ENCODE measurements at places on chromosomes 12 and 14.

- DNase-seq = no peak
Measured at GRCh38 chr12:20105943-20106342, 262.4 kb upstream of the PDE3A start.

- no peak for DNase-seq
Measured at GRCh38 chr14:83355609-83356008, 1822.0 kb upstream of the SEL1L start.

GRCh38 chr12:44846826-44847225 is 29.3 kb downstream of the NELL2 start:
- no peak for DNase-seq

GRCh38 chr12:11015775-11016430 is 6.5 kb downstream of the TAS2R19 start:
- no peak for DNase-seq

- DNase-seq = no peak
Measured at GRCh38 chr12:72234886-72235285, 37.3 kb upstream of the TRHDE start.

- DNase-seq = no peak
Measured at GRCh38 chr12:98154850-98155249, 360.5 kb upstream of the TMPO start.

DNA sequence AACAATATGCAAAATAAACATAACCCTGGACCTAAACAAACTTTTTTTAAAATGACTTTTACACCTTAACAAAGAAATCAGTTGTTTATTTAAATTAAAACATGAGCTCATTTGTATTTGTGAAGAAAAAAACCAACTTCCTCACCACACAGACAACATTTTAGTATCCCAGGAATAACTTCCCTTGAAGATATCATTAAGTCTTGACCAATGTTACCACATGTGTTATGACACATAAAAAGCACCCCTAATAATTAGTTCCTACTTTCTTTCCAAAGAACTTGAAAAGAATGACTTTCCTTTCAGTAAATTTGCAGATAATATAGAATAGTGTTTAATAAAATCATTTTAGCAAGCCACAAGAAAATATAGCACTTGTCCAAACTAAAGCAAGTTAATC is 42.4 kb downstream of the DUSP16 start:
- no peak for DNase-seq

DNA sequence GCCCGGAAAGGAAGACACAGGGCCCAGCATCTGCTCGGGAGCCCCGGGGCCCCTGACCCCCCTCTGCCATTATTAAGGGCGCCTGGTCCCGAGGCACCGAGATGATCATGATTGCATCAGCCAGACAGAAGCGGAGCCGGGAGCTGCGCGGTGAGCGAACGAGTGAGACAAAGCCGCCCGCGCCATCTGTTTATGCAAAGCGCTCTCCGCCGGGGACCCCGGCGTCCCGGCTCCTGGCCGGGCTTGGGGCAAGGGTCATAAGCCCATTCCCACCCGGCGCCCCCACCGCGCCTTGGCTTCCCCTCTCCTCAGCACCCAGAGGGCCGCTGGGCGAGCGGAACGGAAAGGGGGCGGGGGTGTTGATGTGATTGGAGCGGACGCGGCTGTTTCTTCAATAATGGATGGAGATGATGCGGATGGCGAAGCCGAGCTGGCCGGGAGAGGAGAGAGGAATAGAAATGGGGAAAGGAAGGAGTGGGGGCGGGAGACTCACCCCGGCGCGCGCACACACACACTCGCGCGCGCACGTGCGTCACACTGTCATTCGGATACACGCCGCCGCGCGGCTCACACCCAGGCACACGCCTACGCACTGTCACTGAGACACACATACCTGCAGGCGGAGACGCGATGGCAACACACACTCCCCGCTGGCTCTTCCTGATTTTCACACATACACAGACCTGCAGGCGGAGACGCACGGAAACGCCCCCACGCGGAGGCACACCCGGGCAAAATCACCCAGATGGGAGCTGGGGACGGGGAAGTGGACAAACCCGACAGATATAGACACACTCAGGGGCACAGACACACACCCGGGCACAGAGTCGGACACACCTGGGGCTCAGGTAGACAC is 10.7 kb downstream of the STAC3 start:
- DNase-seq = peak; percentile 52

- DNase-seq = no peak
Measured at GRCh38 chr14:86541972-86542371, 1012.0 kb downstream of the FLRT2 start.

- DNase-seq = peak; percentile 3
Measured at GRCh38 chr14:74144789-74145188, 60.0 kb downstream of the LIN52 start.

- DNase-seq = no peak
Measured at GRCh38 chr14:73783107-73783727, 68.4 kb upstream of the PTGR2 start.

DNA sequence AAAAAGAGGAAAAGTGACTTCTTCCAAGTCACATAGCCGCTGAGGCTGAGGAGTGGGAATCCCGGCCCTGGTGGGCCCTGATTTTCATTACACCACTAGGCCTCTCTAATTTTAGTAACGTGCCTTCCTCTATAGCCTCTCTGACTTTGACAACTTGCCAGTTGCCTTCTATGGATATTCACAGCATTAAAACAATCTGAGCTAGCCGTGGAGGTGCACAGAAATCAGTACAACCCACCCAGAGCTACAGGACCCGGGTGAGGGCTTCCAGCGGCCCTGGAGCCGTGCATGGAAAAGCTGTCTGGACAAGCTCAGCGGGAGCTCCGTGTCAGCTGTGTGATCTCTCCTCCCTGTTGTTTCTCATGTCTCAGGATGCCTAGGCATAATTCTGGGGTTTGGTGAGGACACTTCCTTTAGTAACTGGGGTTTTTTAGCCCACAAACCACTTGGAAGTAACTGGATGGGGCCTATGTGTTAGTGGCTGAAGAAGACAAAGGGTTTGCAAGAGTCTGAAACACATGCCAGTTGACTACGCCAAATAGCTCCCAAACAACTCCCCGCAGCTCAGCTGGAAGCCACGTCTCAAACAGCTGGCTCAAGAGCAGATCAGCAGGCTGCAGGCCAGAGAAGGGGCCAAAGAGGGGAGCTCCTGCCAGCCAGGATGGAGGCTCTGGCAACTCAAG is 53.0 kb downstream of the SSH1 start:
- DNase-seq = no peak

DNA sequence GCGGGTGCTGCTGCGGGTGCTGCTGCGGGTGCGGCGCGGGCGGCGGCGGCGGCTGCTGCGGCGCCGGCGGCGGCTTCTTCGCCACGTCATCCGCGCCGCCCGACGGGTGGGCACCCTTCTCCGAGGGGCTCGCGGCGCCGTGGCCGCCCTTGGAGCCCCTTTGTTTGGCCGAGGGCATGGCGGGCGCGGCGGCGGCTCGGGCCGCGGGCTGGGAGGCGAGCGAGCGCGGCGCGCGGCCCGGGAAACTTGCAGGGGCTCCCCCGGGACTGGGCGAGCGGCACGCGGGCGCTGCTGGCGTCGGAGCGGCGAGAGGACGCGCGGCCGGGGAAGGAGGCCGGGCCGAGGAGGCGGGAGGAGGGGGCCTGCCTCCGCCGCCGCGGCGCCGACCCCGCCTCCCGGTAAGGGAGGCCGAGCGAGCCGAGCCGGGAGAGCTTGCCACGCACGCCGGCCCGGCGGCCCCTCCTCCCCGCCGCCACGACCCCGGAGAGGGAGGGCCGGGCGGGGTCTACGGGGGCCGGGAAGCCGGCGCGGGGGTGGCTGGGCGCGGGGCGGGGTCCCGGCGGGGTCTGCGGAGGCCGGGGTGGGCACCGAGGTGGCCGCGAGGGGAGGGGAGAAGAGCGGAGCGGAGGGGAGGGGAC is at the start of gene CKAP4:
TSS of gene CKAP4 (minus strand) at position 347 of the 638 bp plus-strand sequence. CDS start at position 178, 169 bp downstream.
- peak; percentile 35 for DNase-seq

GRCh38 chr12:52436828-52437474 is 2.8 kb upstream of the KRT75 start:
- DNase-seq = no peak

DNA sequence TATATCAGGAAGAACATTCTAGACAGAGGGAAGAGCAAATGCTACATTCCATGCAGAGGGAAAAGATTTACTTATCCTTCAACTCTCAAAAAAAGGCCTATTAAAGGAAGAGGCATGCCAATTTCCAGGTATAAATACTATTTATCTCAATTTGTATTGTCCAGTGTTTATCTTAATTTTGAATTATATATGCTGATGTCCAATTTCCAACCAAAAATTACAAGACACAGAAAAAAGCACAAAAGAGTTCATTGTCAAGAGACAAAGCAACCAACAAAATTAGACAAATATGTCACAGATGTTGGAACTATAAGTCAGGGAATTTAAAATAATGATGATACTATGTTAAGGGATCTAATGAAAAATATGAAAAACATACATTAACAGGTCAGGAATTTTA is 286.6 kb upstream of the SFSWAP start:
- peak; percentile 16 for DNase-seq

- no peak for DNase-seq
Measured at GRCh38 chr12:28574746-28575592, 384.7 kb downstream of the CCDC91 start.

GRCh38 chr12:111239235-111239634 is 129.7 kb downstream of the PHETA1 start:
- DNase-seq = no peak

DNA sequence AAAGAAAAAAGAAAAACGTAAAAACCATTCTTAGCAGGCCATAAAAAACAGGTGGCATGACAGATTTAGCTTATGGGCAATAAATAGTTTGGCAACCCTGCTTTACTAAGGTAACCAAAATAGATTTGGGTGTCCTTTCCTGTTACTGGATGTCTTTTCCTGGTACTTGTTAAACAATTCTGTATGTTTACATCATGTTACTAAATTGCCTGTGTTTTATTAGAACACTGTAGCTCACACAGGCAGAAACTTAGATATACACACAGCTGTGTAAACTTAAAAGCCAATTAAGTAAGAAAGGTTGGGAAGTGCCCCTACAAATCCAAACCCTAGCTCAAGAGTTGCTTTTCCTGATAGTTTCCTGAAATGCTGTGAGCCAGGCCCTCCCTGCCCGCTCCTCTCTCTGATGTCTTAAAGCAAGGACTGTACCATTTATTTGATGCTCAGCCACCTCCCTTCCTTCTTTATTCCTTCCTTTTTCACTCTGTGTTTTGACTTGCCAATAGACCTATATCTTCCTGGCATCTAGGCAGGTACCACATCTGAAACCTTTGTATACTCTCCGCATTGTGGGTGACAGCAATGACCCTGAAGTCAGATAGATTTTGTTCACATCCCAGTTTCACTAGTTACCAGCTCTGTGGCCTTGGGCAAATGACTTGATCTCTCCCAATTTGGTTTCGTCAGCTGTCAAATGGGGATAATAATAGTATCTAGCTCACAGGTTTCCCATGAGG is 3.7 kb upstream of the CAMKK2 start:
- DNase-seq = no peak

GRCh38 chr12:105741786-105742566 is 396.8 kb downstream of the NUAK1 start:
- no peak for DNase-seq

DNA sequence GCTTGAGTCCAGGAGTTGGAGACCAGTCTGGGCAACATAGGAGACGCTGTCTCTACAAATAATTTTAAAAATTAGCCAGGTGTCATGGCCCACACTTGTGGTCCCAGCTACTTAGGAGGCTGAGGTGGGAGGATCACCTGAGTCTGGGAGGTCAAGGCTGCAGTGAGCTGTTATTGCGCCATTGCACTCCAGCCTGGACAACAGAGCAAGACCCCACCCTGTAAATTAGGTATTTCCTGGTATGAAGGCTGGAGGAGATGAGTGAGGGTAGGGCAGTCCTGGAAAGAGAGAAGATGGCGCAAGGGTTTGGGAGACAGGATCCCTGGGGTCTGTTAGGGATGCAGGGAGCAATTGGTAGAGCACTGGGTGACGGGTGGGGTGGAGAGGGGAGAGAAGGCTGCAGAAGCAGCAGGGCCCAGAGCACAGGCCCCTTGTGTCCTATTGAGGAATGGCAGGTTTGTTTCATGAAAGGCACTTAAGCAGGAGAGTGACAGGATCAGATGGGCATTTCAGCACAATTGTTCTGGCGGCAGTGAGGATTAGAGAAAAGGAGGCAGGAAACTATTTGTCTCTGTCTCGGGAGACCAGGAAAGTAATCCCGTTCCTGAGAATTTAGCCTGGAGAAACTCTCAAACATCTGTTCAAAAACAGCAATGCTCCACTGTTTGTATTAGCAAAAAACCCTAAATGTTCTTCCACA is 47.2 kb upstream of the KTN1 start:
- DNase-seq = no peak

GRCh38 chr12:49228653-49229052 is 36.2 kb upstream of the TUBA1C start:
- DNase-seq = no peak

DNA sequence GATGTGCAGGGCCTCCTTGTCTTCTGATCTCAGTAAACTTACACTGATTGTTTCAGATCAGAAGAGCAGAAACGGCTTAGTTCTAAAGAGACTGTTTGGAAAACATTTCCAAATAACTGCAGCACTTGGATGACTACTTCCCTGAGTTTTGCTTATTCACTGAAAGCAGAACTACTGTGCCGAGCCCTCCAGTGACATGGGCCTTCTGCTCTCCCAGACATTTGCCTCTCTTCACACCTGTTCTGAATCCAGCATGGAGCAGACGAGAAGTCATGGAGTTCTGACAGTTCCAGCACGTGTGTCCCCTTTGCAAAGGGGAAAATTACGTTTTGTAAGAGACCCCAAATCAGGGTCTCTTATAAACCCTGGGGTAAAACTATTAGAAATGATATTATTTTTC is 31.4 kb downstream of the ETNK1 start:
- DNase-seq = no peak

DNA sequence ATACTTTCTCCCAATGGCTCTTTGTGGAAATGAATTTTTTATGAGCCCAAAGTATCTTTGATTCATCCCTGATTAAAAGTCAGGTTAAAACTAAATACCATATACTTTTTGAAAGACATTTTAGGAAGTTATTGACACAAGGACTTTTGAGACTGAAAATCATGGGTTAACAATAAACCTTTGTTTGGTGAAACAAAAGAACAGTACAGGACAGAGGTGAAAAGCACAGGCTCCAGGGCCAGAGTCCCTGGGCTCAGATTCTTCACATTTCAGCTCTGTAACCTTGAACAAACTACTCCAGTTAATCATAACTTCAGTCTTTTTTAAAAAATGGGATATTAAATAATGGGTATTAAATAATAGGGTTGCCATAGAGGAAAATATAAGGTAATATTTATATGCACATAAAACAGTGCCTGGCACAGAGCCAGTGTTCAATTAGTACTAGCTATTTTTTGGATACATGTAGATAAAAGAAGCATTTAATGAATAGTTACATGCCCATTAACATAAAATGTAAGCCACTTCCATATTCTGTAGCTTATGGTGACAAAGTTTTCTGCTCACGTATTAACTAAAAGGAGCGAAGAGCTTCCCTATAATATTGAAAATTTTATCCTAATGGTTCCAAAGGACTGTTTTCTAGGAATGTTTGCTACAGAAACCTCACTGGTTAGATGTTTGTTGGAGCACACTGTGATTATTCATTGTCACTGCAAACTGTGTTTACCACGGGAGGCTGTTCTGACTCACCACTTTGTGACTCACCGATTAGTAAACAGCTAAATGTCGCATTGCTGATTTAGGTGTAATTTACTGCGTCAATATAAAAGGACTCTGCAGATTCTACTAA is 255.4 kb downstream of the DAD1 start:
- peak; percentile 32 for DNase-seq

Data from common myeloid progenitor, CD34-positive (primary cell).